Nucleus accumbens (tissue), 56 donors: ENCODE measurements at places on chromosomes 5 and 9.

DNA sequence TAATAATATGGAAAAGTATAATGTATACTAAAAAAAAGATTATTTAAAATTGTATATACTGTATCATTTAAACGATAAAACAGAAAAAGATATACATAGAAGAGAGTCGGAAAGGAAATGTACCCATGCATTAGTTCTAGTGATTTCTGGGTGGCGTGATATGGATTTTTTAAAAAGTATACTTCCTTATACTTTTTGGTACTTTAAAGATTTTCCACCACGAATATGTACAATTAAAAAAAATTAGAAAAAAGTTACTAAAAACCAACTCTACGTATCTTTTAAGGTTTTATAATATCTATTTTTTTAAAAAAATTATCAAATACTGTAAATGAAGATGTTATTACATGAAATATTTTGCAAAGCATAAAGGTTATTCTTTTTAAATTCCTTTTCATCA, 12.3 kb downstream of the PHF19 start:
- no peak for DNase-seq

DNA sequence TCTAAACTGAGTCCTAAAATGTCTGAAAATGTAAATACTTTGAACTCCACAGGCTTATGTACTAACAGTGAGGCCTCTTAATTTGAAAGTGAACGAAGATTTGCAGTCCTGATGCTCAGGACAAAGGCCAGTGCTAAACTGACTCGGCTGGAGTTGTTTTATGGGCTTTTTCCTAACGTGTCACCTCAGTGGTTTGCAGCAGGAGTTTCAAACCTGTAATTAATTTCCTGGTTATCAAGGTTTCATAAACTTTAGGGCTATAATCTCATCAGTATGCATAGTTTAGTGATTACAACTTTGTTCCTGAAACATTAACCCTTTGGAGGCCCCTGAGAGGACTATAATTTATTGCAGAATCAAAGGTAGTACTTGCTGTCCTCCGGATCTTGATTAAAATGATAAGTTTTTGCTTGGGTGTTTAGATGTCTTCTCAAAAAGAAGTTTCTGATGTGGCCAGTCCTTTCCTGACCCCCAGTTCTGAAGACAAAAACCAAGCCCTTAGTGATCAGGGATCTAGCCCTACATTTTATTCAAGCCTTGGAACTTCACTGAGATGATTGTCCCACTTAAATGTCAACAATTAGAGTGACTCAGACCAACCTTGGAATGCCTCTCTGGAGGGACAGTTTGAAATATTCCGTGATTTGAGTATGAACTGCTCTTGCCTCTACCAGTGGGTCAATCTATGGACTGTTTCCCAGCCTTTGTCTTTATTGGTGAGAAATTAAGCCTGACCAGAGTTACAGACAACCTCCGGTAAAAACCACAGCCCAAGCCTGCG, 11.1 kb upstream of the S100Z start:
- DNase-seq = no peak

GRCh38 chr9:115158661-115159481, 40.9 kb upstream of the TNC start:
- no peak for DNase-seq

- no peak for DNase-seq
Observed at GRCh38 chr5:180283026-180283615, 8.8 kb downstream of the MAPK9 start.

DNA sequence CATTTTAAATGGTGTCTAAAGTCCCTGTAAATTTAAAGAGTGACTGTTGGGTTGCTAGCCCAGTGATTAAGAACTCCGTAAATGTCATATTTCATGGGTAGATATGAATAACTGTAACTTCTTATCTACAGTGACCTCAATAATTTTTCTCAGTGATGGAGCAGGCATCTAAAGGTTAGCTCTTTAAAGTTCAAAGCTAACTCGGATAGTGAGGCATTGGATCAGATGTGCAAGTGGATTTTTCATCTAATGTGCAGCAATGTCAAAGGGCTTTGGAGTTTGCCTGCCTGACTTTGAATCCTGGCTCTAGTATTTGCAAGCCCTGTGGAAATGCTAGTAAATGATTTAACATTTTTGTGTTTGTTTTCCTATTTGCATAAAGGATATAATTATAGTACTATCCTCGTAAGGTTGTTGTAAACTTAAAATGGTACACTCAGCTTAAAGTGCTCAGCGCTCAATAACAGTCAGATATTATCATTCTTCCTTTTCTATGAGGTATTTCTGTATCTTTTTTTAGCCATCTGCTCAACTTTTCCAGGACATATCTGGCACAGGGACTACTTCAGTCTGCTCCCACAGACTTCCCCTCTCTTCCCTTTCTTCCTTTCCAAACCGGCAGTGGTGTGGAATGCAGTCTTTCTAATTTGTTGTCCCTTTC, 163.7 kb upstream of the ELL2 start:
- DNase-seq = no peak

DNA sequence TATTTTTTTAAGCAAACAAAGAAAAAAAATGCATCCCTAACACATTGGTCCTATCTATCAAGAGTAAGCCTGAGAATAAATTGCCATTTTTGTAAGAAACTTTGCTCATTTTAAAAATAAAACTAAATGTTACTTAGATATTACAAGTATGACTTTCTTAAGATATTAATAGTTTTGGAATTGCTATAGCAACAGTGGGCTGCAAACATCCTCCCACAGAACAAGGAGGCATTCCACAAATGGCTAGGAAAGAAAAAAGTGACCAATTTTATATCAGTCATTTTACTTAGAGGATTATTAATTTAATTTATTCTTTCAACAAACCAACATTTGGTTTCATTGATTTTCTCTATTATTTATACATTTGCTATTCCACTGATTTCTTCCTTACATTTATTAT, 63.7 kb downstream of the LURAP1L start:
- no peak for DNase-seq

DNA sequence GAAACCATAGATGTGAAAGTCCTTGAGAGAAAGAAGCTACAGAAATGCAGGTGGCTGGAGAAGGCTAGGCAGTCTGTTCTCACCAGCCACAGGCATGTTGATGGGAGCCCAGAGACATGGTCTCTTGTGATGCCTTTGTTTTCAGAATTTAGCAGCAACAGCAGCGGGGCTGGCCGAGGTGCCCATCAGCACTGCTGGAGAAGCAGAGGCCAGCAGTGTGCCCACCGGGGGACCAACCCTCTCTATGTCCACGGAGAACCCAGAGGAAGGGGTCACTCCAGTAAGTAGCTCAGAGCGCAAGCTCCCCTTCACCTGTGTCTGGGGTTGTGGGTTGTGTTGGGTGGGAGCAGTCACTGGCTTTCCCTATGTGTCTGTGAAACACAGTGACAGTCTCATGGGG, 59.6 kb downstream of the COL15A1 start:
- DNase-seq = no peak

GRCh38 chr5:132221781-132222648, 5.6 kb downstream of the P4HA2 start:
- peak; percentile 4 for DNase-seq

GRCh38 chr5:38446029-38446522, 110.4 kb downstream of the LIFR start:
- DNase-seq = no peak

- DNase-seq = no peak
Observed at GRCh38 chr5:124343451-124343867, 403.0 kb downstream of the ZNF608 start.
